ENCODE measurements at places on chromosomes 3 and 15.

- DNase-seq = no peak
Measured at GRCh38 chr3:45895686-45896468, 9.5 kb downstream of the CCR9 start.

DNA sequence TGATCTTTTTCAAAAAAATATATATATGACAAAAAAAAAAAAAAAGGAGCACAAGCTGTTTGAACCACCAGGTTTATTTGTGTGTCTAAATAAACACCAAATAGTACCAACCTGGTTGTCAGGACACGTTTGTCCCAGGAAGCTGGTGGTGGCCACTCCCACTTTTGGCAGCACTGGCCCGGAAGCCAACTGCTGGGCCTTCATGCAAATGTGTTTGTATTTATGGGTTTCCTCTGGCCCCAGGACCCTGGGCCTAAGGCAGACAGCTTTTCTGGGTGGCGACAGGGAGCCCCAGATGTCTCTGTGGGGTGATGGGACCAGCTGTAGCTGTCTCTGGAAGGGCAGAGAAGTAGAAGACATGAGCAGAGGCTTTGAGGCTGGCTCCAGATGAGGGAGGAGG is 31.6 kb downstream of the PRKCD start:
- no peak for DNase-seq

DNA sequence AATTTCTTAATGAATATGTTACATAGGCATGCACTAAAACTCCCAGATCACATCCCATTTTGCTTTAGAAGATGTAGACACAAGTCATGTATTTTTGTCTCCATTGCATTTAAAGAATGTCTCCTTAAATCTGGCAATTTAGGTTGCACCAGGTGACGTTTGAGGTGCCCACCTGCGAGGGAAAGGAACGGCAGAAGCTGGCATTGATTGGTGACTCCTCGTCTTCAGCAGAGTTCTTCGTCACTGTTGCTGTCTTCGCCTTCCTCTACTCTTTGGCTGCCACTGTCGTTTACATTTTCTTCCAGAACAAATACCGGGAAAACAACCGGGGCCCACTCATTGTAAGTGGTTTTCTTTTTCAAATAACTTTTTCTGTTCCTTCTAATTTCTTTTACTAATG is 96.1 kb upstream of the SNTN start:
- no peak for DNase-seq

DNA sequence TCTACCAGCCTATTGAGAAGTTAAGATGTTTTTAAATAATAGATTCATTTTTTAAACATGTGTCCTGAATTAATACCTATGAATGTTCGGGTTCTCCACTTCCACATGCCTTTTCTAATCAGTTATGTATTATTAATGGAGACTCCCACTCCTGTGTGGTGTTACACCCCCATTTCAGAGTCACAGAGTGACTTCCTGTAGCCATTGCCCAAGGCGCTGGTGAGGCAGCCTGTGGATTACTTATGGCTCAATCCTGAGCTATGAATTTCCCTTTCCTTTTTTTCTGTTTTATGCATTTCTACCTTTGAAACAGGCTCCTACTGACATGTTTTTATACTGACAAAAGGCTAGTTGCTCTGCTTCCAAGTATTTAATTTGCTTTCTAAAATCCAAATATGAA is 162.3 kb downstream of the GABRG3 start:
- no peak for DNase-seq

DNA sequence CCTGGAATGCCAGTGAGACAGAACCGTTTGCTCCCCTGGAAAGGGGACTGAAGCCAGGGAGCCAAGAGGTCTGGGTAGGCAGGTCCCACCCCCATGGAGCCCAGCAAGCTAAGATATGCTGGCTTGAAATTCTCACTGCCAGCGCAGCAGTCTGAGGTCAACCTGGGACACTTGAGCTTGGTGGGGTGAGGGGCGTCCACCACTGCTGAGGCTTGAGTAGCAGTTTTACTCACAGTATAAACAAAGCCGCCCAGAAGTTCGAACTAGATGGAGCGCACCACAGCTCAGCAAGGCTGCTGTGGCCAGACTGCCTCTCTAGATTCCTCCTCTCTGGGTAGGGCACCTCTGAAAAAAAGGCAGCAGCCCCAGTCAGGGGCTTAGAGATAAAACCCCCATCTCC is 33.6 kb downstream of the CEP70 start:
- DNase-seq = no peak

DNA sequence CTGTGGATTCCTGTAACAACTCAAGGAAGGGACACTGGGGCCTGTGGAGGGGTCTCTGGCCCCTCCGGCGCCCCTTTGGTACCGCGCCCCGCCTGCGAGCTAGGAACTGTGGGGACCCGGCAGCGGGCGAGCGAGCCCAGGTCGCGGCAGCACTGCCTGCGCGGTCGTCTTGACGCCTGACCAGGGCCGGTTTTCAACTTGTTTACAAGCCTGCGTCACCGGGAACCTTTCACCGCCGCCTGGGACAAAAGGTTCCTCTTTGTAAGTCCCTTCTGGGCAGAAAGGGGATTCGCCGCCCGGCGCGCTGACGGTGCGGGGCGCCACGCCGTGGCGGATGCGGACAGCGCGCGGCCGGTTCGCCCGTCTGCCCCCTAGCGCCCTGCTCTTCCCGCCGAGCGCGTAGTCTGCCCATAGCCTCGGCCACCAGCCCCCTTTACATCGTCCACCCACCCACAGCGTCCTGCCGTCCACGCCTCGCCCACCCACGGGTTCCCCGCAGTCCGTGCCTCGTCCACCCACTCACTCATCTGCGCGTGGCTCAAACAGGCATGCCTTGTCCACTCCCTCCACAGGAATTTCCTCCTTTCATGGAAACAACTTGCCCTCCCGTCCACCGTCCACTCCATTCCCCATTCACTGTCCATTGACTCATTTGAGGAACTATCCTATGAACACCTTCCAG is 5.5 kb upstream of the CFAP100 start:
- DNase-seq = peak; percentile 88

DNA sequence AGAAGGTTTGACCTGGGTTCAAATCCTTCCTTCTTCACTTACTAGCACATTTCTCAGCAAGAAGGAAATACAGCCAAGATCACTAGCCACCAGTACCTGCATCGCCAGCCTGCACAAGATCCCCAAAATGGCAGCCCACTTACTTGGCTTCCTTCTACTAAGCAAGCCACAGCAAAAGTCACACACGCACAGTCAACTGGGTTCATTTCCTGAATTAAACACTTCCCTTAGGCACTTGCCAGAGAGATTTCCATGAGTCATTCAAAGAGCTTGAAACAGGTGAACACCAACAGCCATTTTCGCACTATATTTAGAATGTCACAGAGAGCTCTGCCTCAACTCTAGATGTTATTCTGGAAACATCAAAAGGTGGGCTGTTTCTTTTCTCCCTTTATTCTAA is 42.6 kb downstream of the MGLL start:
- peak; percentile 83 for DNase-seq

DNA sequence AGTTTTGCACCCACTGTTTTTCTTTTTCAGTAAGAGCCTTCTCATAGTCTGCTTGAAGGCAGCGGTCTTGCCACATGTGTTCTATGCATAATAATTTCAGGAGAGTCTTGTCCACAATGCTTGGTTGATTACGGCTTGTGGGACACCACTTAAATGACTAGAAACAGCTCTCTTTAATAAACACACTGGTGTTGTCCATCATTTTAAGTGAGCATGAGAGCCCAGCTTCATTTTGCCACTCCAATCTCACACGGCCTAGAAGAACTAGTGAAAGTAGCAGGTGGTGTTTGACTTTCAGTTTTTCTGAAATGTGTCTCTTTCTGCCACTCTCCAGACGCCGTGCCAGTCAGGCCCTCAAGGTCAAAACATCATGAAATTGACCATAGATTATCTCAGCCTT is 292.1 kb downstream of the LPP start:
- no peak for DNase-seq

DNA sequence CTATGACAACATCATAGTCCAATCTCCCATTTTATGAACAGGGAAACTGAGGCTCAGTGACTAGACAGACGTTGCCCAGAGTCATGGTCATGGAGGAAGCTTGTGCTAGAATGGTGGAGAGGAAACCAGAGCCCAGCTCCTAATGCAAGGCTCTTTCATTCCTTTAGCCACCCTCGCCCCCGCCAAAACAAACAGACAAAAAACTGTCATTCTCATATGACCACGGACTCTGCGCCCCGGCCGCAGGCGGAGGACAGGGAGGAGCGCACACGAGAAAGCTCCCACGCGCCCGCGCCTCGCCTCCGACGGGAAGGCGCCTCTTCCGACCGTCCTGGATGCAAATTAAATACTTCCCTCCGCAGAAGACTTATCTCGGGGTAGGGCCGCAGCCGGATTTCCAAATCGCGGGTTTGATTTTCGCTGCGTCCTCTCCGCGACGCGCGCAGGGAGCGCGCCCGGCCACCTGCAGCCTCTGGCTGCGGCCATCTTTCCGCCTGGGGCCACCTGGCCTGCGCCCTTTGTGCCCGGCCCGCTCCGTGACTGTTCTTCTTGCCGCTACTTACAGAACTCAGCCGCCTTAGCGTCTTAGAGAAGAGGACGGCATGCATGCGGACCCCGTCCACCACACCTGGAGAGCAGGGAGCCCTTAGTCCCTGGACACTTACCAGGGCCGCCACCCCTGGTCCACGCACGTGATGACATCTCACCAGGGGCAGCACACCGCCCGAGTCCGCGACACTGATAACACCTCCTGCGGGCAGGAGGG is 670 bp upstream of the ATP13A3 start:
- peak; percentile 54 for DNase-seq

DNA sequence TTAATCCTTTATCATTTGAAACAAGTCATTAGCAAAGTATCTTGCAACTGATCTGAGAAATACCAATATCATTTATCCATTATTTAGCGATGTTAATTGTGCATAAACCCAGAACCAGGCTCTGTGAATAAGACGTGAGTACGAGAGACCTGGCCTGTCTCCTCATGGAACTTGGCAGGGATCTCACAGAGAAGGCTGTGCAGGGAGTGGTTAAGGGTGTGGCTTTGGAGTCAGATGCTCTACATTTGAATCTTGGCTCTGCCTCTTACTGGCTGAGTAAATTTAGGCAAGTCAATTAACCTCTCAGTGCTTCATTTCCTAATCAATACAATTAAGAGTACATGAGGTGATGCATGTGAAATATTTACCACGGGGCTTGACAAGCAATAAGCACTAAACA is 39.9 kb upstream of the TBL1XR1 start:
- no peak for DNase-seq

GRCh38 chr15:47829667-47830066 is 112.4 kb downstream of the SEMA6D start:
- DNase-seq = no peak

- peak; percentile 74 for DNase-seq
Measured at GRCh38 chr3:3799173-3800079, at the start of gene LRRN1. Gene LRRN1, plus strand, starts transcription at chr3:3799431. Its CDS starts 45,211 bp downstream, at chr3:3844642.

- no peak for DNase-seq
Measured at GRCh38 chr15:42782716-42783115, 45.8 kb upstream of the CDAN1 start.

Data from kidney tubule cell (primary cell).